ENCODE measurements at places on chromosomes 1 and 21.

- no peak for DNase-seq
Measured at GRCh38 chr1:3037281-3038040, 16.2 kb downstream of the ACTRT2 start.

- DNase-seq, result no peak
Measured at GRCh38 chr21:16307256-16307655, 577.5 kb downstream of the USP25 start.

GRCh38 chr1:43750083-43750482 is 42.7 kb downstream of the ST3GAL3 start:
- DNase-seq, result no peak

DNA sequence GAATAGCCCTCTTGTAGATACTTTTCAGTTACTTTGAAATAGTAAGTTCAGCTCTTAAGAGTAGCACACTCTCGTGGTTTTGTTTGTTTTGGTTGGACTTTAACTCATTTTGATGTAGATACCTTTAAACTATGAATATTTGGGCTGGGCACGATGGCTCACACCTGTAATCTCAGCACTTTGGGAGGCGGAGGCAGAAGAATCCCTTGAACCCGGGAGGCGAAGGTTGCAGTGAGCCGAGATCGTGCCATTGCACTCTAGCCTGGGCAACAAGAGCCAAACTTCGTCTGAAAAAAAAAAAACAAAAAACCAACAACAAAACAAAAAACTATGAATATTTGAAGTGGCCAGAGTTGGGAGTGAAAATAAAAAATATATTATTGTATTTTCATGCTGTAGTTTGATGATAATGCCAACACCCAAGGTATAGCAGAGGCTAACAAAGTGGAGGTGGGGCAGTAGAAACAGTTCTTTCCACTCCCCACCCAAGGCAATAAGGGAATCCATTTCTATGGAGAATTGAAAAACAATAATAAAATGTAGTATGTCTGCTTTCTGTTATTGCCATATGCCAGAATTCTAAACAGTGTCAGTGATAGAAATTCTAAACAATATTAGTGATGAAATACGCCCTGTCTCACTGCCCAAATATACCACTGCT is 1.7 kb downstream of the ZNF326 start:
- DNase-seq, result no peak

DNA sequence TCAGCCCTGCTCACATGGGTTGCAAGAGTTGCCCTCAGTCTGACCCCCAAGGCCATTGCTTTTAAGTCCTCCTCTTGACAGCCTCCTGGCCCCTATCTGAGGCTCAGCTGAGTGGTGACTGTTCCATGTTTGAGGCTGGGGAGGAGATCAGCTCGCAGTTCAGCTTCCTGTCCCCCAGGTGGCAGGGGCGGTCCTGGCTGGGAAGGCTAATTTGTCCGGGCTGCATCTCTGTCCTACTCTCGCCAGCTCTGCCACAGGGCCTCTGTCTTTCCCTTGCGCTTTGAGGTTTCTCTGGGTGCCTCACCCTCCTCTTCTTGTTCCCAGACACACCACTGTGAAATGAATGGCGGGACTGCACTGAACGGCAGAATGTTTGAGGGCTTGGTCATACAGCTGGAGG is 157.3 kb downstream of the KCNJ6 start:
- peak; percentile 48 for DNase-seq

DNA sequence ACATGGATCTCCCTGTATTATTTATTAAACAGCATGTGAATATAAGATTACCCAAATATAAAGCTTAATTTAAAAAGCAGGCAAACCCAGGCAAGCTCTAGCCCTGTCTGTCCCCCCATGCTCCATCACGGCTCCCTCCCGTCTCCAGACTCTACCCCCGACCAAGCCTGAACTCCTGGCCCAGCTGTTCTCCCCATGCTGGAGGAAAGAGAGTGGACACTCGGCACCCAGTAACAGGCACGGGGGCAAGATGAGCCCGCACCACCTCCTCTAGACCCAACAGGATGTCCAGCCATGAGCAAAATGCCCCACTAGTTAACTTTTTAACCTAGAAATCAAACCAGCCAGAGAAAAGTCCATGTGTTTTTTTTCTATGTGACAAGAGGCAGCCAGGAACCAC is 19.3 kb downstream of the SLC19A1 start:
- DNase-seq, result no peak

DNA sequence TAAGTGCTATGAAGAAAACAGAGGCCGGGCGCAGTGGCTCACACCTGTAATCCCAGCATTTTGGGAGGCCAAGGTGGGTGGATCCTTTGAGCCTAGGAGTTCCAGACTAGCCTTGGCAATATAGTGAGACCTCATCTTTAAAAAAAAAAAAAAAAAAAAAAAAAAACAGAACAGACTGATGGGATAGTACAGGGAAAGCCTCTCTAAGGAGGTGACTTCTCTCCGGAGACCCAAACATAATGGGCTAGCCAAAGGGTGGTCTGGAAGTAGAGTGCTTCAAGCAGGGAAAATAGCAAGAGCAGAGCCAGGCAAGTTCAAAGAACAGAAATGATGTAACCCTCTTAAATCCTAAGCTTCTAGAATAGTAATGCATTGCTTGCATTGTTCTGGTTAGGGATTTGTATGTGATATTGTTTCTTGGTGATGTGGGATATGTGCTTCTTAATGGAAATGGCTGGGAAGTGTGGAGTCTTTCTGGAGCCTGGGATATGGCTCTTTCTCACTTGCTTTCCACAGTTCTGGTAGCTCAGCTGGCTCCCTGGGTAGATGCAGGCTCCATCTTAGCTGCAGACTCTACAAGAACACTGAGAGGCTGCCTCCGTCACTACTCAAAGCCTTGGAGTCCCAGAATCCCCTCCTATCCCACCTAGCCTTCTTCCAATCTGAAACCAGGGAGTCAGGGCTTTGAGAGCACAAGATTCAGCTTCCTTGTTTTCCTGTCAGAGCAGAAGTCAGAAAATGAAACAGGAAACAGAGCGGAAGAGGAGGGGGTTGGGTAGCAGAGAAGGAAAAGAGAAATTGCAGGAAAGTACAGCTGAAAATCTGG is 1.9 kb upstream of the PIGV start:
- peak; percentile 71 for DNase-seq

Measured in suppressor macrophage treated with lipopolysaccharide for 1 hour (primary cell).